Lung (tissue), 17 donors: ENCODE measurements at places on chromosomes 7 and 10. TPM values are rescaled to one million over a fixed set of nuclear protein-coding genes. Genes with fewer than 3 reads are reported as not detected.

The ASAH2 gene
- 2.3 TPM for total RNA-seq

The DGKI gene
- total RNA-seq: 0.52 TPM

The AKR1D1 gene
- total RNA-seq: not detected

GRCh38 chr10:117444497-117445040, 69.3 kb upstream of the PDZD8 start:
- H3K4me3 ChIP-seq: no peak overlapping the region
- no peaks in the 10 kb centered on the region for H3K36me3 ChIP-seq
- H3K27ac ChIP-seq: no peak overlapping the region
- peaks cover 9% of the 10 kb centered on the region for H3K4me1 ChIP-seq
- H3K27me3 ChIP-seq: peaks cover 5% of the 10 kb centered on the region

GRCh38 chr7:159095979-159096411, 48.7 kb downstream of the VIPR2 start:
- DNase-seq: no peak
- no peaks in the 10 kb centered on the region for H3K27me3 ChIP-seq
- H3K27ac ChIP-seq: peak overlapping the region; percentile 91
- no peak overlapping the region for H3K4me3 ChIP-seq

DNA sequence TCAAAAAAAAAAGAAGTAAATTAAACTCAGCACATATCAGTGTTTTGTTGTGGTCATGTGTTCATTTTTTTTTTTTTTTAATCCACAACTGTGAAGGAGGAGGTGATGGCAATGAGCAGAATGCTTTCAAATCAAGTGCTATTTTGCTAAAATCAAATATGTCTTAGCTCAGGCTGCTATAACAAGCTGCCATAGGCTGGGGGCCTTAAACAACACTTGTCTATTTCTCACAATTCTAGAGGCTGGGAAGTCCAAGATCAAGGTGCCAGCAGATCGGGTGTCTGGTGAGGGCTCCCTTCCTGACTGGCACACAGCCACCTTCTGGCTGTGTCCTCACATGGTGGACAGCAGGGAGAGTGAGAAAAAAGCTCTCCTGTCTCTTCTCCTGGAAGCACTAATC, 203.9 kb downstream of the FAM107B start:
- no peak for DNase-seq

DNA sequence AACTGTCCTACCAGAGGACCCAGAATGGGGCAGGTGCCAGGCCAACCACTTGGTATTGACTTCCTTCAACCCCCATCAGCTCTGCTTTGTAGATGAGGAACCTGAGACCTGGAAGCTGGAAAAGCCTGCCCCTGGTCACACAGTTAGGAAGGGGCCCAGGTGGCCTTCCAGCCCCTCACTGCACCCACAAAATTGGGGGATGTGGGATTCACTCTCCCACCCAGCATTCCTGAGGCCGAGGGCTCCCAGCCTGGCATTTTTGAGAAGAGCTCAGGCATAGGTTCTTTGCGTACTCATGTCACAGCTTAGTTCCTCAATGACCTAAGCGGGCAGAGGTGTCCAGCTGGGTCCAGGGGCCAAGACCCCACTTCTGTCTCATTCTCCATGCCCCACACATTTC, 46.1 kb downstream of the EBF3 start:
- no peak overlapping the region for H3K27ac ChIP-seq
- H3K4me3 ChIP-seq: no peak overlapping the region
- no peaks in the 10 kb centered on the region for H3K4me1 ChIP-seq
- no peaks in the 10 kb centered on the region for H3K36me3 ChIP-seq

- H3K27ac ChIP-seq: no peak overlapping the region
- no peaks in the 10 kb centered on the region for H3K4me1 ChIP-seq
- no peaks in the 10 kb centered on the region for H3K27me3 ChIP-seq
- H3K36me3 ChIP-seq: no peaks in the 10 kb centered on the region
These were observed 23.6 kb upstream of the PWWP2B start for GRCh38 chr10:132373241-132373955.

DNA sequence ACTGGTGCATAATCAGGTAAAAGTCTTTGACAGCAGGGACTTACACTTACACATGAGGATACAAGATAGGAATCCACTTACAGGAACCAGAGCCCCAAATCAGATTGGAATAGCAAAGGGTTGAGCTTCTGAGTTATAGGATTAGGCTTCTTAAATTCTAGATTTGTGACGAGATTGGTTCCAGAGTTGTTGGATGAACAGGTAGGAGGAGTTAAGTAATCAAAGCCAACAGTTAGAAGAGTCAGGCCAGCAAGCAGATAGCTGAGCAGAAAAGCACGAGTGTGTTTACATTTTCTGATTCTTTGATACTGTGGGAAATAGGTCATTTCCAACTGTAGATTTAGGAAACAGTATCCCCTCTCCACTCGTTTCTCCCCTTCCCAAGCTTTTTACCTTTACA, 167.0 kb downstream of the MDFIC start:
- no peak overlapping the region for H3K4me3 ChIP-seq
- H3K27ac ChIP-seq: no peak overlapping the region
- no peaks in the 10 kb centered on the region for H3K36me3 ChIP-seq

GRCh38 chr10:9681655-9682054, 1336.0 kb upstream of the CELF2 start:
- no peak overlapping the region for H3K4me3 ChIP-seq
- no peaks in the 10 kb centered on the region for H3K36me3 ChIP-seq
- H3K4me1 ChIP-seq: no peaks in the 10 kb centered on the region

- H3K4me3 ChIP-seq: no peak overlapping the region
- H3K36me3 ChIP-seq: no peaks in the 10 kb centered on the region
- H3K27ac ChIP-seq: no peak overlapping the region
- no peaks in the 10 kb centered on the region for H3K27me3 ChIP-seq
- no peaks in the 10 kb centered on the region for H3K4me1 ChIP-seq
- no peak for DNase-seq
These were observed 6.4 kb downstream of the OR2F1 start for GRCh38 chr7:143960813-143961610.

DNA sequence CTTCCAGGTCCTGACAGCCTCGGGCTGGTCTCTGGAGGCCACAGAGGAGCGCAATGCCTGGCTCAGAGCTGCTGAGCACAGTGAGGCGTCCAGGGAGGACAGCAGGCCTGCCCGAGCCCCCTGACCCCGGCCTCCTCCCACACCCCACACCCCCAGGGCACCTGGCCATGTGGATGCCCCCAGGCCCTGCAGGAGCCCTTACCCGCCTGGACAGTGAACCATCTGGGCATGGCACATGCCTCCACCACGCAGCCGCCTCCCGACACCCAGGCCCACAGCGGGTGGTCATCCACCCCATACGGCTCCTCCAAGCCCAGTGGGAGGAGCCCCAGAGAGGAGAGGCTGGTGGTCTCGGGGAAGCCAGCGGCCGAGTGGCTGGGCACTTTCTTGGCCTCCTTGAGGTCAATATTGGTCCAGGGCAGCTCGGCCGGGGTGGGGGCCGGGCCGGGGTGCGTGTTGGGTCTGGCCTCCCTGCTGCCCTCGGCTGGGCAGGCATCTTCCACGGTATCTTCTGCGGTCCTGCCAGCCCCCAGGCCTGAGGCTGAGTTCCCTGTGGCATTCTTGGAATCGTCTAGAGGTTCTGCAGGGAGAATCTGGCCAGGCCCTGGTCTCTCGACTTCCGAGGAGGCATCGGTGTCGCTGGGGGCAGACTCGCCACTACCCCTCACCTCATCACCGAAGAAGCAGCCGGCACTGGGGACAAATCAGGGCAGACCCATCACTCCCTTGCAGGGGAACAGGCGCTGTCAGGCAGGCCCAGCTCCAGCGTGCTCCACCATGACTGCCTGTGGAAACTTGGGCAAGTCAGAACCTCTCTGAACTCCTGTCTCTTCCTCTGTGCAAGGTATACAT, 18.6 kb downstream of the TECPR1 start:
- H3K27ac ChIP-seq: no peak overlapping the region
- no peaks in the 10 kb centered on the region for H3K36me3 ChIP-seq
- H3K27me3 ChIP-seq: no peaks in the 10 kb centered on the region
- H3K4me1 ChIP-seq: no peaks in the 10 kb centered on the region
- no peak for DNase-seq
- no peak overlapping the region for H3K4me3 ChIP-seq
